ENCODE measurements at places on chromosomes 2 and 18.

DNA sequence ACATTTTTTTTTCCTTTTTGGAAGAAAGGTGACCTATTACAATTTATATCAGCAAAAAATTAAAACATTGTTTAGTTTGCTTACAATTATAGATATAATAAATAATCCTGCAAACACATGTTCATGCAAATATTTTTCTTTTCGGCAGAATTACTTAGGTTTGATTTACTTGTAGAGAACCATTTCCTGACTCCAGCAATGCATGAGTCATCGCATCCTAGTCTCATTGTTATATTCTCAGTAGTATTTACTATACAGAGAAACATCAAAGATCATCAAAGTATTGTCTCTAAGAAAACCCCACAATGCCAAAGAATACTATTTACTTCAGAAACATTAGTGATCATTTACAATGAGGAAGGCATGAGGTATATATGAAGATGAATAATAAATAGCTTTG lies 40.4 kb upstream of the MTIF2 start:
- no peak for DNase-seq

GRCh38 chr2:73260338-73260984 lies 23.8 kb downstream of the FBXO41 start:
- no peak for DNase-seq

- DNase-seq: no peak
Measured at GRCh38 chr2:86225581-86225980, 26.3 kb downstream of the MRPL35 start.

- DNase-seq: no peak
Measured at GRCh38 chr2:50529600-50530218, 502.2 kb downstream of the NRXN1 start.

DNA sequence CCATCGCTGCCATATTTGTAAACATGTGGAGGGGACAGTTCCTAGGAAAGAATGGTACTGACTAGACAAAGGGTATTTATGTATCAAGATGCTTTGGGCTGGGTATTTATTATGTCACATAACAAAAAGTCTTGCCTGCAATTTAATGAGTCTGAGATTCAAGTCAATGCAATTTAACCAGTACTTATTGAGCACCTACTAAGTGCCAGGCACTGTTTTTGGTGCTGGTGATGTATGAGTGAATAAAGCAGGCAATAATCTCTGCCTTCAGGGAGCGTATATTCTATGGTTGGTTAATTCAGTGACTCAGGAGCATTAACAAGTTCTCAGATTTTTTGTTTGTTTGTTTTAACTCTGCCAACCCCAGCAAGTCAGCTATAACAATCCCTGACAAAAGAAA lies 24.6 kb upstream of the ACVR1 start:
- DNase-seq: no peak

DNA sequence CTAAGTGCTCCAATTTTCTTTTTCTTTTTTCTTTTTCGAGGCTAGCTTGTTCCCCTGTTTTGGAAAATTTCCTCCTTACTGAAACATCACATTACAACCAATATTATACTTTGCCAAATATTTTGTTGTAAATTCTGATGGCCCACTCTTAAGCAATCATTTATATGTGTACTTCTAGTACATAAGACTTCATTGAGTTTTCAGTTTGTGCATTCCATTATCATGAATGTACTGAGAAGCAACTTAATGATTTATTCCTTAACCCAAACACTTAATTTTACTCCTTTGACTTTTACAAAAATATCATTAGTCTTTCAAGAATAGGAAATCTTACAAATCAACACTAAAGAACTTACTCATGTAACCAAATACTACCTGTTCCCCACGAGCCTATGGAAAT lies 242.4 kb downstream of the ARHGAP15 start:
- DNase-seq: no peak

- DNase-seq: no peak
Measured at GRCh38 chr18:62334120-62334519, 9.0 kb downstream of the TNFRSF11A start.

DNA sequence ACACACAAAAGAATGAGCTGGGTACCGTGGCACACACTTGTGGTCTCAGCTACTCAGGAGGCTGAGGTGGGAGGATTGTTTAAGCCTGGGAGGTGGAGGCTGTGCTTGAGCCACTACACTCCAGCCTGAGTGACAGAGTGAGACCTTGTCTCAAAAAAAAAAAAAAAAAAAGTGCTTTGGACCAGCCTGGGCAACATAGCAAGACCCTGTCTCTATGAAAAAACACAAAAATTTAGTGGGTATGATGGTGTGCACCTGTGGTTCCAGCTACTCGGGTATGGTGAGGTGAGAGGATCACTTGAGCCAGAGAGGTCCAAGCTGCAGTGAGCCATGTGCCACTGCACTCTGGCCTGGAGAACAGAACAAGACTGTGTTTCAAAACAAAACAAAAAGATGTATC lies 10.4 kb downstream of the ZNF512 start:
- no peak for DNase-seq

Data from breast epithelium (tissue), 4 donors.